ENCODE measurements at places on chromosomes 7 and 10. TPM values are rescaled to one million over a fixed set of nuclear protein-coding genes. Genes with fewer than 3 reads are reported as not detected.

DNA sequence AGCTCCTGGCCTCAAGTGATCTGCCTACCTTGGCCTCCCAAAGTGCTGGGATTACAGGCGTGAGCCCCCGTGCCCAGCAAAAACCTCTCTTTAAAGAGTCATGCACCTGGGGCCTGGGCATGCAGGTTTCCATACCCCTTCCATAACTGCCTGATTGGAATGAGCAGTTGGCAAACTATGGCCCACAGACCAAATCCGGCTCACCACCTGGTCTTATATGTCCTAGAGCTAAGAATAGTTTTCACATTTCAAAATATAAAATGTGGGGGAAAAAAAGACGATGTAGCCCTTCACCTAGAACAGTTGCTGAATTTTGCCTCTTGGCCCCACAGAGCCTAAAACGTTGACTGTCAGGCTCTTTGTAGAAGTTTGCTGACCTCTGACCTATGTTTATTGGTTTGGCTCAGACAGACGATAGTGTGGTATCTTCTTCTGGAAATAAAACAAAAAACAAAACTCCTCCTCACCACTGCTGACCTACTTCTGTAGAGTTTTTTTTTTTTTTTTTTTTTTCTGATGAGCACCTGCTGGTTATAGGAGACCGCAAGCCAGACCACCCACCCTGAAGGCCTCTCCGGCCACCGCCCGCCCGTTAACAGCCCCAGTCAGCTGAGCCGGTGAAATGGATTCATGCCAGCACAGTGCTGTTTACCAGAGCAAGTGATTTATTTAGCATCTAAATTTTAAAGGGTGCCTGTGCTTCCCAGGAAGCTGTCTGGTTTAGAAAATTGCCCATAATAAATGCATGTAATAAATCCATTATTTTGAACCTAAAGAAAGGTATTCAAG lies 33.5 kb upstream of the SFRP5 start:
- no peaks in the 10 kb centered on the region for H3K27me3 ChIP-seq
- H3K36me3 ChIP-seq, result no peaks in the 10 kb centered on the region
- H3K4me1 ChIP-seq, result no peaks in the 10 kb centered on the region

- H3K4me1 ChIP-seq, result peaks cover 5% of the 10 kb centered on the region
- H3K27ac ChIP-seq, result no peak overlapping the region
- DNase-seq, result no peak
- H3K36me3 ChIP-seq, result no peaks in the 10 kb centered on the region
- no peak overlapping the region for H3K4me3 ChIP-seq
- peaks cover 43% of the 10 kb centered on the region for H3K27me3 ChIP-seq
Observed at GRCh38 chr10:93604146-93604545, 3.1 kb upstream of the RBP4 start.

- no peak overlapping the region for H3K4me3 ChIP-seq
- DNase-seq, result no peak
- H3K4me1 ChIP-seq, result no peaks in the 10 kb centered on the region
- H3K27me3 ChIP-seq, result no peaks in the 10 kb centered on the region
- no peak overlapping the region for H3K27ac ChIP-seq
Observed at GRCh38 chr10:129690248-129691070, 223.4 kb downstream of the MGMT start.

DNA sequence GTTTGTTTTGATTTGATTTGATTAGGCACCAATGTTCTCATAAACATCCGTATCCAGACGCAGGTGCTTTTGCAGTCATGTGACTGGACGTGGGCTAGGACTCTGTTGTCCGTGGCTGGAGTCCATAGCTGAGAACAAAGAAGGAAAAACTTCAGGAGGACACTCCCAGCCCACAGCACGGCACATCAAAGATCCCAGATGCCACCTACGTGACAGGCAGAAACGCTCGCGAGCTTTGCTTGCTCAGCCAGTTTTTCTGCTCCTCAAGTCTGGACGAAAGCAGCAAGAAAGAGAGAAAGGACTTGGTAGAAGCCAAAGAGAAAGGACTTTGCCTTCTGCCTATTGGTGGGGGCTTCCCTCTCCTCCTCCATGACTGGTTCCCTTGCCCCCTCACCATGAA lies 6.9 kb upstream of the ZKSCAN1 start:
- no peaks in the 10 kb centered on the region for H3K4me1 ChIP-seq
- DNase-seq, result no peak
- H3K36me3 ChIP-seq, result no peaks in the 10 kb centered on the region

- no peaks in the 10 kb centered on the region for H3K4me1 ChIP-seq
- DNase-seq, result peak; percentile 22
- H3K36me3 ChIP-seq, result no peaks in the 10 kb centered on the region
- no peak overlapping the region for H3K4me3 ChIP-seq
- H3K27ac ChIP-seq, result no peak overlapping the region
- H3K27me3 ChIP-seq, result no peaks in the 10 kb centered on the region
Observed at GRCh38 chr7:30312178-30312577, 27.8 kb downstream of the ZNRF2 start.

- peaks cover 27% of the 10 kb centered on the region for H3K4me1 ChIP-seq
- H3K4me3 ChIP-seq, result peak overlapping the region; percentile 58
- no peak overlapping the region for H3K27ac ChIP-seq
- H3K36me3 ChIP-seq, result no peaks in the 10 kb centered on the region
- H3K27me3 ChIP-seq, result peaks cover 6% of the 10 kb centered on the region
Observed at GRCh38 chr7:102287981-102288278, 1.3 kb downstream of the SH2B2 start.

Gene PAPSS2
- 58.5 TPM for total RNA-seq

Gene TMEM229A
- total RNA-seq, result 0.09 TPM

All from astrocyte (in vitro differentiated cells and primary cell).